ENCODE measurements at places on chromosomes 11 and 22.
A peak's percentile ranks its signal among the peaks of the same experiment; 100 is the strongest.

GRCh38 chr11:124108156-124108555, 7.1 kb upstream of the VWA5A start:
- peak; percentile 32 for DNase-seq

DNA sequence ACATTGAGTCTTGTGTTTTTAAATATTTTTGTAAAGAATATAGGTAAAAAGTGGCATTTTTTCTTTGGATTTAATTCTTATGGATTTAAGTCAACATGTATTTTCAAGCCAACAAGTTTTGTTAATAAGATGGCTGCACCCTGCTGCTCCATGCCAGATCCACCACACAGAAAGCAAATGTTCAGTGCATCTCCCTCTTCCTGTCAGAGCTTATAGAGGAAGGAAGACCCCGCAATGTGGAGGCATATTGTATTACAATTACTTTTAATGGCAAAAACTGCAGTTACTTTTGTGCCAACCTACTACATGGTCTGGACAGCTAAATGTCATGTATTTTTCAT, 333 bp upstream of the CD3E start:
- DNase-seq, result no peak

DNA sequence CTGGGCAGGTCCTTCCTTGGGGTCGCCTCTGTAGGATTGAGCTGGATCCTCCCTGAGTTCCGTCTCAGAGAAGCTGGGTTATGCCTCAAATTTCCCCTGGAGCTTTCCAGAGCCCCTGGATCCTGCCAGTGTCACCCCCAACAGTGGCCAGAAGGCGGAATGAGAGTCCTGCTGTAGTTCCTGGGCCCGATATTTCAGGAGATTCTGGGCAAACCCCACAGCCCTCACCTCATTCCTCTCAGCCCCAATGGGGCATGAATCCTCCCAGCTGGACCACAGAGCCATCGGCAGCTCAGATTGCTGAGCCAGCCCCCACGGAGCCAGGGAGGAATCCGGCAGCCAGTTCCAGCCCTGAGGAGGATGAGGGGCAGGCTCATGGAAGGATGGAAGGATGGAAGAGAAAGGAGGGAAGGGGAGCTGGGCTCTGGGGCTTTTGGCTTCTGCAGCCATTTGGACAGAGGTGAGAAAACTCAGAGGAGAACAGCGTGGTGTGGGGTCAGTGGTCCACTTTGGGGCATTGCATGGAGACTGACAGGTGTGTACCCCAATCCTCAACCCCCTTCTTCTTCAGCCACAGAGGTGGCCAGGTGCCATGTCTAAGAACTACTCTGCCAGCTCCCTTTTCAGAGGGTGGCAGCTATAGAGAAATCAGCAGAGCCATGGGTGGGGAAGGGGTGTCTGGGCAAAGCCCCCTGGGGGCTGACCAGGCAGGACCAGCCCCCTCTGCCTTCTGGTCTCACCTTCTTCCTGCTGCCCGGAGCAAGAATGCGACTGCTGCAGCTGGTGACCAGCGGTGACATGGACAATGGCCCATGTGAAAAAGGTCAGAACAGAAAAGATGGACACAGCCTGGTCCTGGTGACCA, 867.6 kb downstream of the TBC1D22A start:
- no peak for DNase-seq

- peak; percentile 15 for DNase-seq
These were observed 518 bp upstream of the CHRM1 start for GRCh38 chr11:62921573-62922188.

DNA sequence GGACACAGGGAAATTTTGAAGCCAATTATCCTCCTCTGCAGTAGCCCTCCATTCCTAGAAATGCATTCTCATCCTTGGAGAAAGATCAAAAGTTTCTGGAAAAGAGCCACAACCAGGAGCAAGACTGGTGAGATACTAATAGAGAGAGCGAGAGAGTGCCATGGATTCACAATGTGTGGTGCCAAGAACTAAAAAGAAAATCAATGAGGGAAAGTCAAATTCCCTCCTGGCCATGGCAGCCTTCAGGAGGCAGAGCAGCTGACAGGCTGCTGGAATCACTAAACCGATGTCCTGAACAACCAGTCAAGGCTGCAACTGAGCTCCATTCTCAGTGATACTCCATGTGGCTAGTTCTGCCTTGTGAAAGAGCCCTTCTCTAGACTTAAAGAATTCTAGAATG, 561.0 kb downstream of the SOX6 start:
- no peak for DNase-seq

DNA sequence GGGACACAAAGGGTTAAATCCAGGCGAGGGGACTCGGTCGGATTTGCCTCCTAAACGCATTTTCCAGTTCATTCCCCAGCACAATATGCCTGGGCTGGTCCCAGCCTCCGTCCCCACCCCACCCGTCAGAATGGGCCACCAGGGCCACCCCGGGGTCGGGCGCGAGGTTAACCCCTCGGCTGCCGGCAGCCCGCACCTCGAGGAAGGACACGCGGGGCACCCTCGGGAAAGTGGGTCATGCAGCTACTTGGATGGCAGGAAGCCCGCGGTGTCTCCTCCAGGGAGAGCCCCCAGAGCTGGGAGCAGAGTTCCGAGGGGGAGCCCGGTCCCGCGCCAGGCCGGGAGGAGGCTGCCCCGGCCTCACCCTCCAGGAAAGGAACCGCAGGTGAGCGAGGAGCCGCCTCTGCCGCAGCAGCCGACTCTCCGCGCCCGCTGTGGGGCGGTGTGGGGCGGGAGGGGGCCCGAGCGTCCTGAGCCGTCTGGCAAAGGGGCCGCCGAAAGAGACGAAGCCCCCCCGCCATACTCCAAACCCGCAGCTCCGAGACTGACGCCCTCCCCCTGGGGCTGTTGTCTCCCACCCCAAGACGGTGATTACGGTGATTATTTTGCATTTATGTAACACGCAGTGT, 1.4 kb downstream of the NECTIN1 start:
- DNase-seq, result peak; percentile 39

- DNase-seq, result no peak
These were observed 490.1 kb downstream of the OPCML start for GRCh38 chr11:133041928-133042882.

DNA sequence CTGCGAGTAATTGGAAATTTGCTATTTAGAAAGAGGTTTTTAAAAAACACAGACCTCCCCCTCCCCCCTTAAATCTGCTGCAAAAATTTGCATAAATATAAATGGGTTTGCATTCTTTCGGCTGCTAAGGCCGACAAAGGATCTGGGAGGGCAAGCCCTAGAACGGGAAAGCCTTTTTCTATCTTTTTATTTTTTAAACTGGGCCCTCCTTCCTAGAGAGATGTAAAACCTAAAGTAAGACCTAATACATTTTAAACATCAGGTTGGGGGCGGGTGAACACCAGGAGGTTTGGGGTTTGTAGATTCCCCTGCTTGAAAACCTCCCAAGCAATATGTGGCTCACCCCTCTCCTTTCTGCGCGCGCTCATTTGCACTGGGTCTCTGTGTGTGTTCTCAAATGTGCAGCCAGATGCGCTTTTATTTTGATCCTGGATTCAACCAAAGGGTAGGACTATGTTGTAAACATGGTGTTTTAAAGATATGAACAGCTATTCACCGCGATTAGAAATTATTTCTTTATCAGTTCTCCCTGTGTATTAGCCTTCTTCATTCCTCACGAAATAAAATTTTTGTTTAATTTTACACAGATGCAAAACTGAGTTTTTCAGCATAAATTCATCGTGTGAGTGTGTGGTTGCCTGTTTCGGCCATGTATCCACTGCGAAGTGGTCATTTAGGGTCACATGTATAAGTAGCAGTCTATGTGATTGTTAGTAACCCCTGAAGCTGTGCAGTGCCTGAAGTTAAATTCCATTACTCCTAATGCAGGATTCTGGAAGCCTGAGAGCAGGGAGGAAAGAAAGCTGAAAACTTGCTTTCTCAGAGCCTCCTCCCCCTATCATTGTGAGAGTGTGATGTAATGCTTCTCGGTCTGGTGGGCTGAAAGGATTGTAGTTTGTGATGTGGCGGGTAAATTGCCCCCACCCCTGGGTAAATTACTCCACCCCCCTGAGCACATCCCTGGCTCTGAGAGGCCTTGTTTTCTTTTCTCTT, 988 bp downstream of the TNRC6B start:
- DNase-seq, result peak; percentile 71

GRCh38 chr11:45517171-45517770, 148.2 kb downstream of the CHST1 start:
- no peak for DNase-seq

DNA sequence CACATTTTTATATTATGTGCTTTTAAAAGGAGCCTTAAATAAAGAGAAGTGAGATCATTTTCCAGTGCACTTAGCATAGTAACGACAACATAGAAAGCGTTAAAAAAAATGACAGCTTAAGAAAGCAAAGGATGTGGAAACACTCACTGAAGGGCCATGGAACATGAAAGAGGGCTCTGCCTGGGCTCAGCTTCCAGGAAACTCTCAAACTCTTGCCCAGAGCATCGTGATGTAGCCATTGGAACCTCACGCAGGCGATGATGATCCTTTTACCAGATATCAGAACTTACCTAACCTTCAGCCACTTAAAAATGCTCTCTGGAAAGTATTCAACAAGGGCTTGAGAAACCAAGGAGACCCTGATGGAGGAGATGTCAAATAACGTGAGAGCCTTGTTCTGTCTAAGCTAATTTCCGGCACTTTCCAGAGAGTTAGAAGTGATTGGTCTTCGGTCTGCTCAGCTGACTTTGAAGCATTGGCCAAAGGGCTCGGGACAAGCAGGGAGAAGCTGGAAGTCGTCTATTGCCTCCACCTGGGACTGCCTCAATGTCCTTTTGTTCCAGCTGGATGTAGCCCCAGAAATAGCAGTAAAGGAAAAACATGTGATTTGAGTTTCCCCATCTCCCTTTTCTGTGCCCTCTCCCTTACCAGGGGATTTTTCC, 21.5 kb upstream of the ETS1 start:
- no peak for DNase-seq

- DNase-seq, result no peak
These were observed 34.4 kb upstream of the FJX1 start for GRCh38 chr11:35583843-35584242.

- DNase-seq, result no peak
These were observed 12.3 kb downstream of the LTBP3 start for GRCh38 chr11:65545853-65546216.

DNA sequence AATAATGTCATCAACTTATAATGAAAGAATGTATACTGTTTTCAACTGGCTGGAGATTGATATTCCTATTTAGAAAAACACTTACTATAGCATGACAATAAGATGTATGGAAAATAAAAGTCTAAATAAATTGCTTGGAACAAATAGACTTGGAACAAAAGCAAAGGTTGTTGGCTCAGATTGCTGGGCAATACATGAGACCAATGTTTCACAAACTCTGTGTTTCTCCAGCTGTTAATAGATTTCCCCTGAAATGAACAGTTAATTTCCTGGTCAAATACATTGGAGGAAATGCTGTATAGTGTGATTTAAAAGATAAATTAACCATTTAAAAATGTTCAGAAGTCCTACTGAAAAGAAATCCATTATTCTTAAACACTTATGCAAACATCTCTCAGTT, 40.1 kb upstream of the CTSC start:
- DNase-seq, result no peak

DNA sequence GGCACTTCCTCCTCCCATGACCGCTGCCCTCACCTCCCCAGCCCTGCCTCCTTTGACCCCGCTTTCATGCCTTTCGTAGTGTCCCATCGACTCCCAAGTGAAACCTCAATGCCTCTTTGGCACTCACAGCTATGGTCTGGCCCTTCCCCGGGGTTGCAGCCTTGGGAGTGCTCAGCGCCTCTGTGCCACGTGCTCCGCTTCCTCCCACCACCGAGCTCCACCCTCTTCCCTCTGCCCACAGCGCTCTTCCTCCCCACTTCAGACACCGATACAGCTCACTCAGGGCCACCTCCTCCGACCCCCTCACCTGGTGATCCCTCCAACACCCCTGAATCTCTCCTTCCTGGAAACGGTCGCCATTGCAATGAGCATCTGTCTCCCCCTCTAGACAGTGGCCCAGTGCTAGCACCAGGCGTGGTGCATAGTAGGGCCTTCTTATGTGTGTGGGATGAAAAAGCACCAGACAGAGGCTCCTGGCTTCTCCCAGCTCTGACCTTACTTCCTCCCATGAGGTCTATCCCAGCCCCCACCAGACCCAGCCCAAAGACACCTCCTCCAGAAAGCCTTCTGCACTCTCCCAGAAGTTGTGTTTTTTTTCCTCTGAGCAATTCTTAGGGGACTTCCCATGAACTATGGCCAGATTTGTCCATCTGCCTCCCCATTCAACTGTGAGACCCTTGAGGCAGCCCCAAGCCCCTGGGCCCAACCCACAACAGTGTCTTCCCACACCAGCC, 16.4 kb upstream of the SCGB1A1 start:
- DNase-seq, result no peak

- DNase-seq, result no peak
These were observed 26.0 kb downstream of the LIMK2 start for GRCh38 chr22:31238057-31238456.

GRCh38 chr11:134260983-134261382, 7.6 kb downstream of the ACAD8 start:
- no peak for DNase-seq

GRCh38 chr11:75632450-75632849, 36.4 kb downstream of the MAP6 start:
- DNase-seq, result no peak

DNA sequence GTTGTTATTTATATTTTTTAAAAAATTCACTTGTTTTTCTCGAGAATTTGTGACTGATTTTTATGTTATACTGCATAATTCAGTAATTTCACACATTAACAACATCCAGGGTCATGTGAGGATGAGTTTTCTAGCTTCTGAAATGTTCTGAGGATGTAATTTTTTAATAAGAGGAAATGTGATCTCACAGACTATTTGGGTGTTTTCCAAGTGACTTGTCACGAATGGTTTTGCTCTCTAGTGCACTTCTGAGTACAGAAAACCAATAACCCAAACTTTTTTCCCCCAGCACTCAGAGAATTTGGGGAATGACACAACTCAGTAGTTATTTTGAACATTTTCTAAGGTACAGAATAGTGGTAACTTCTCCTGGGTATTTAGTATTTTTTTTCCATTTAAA, 821.1 kb upstream of the ARHGAP42 start:
- DNase-seq, result no peak

DNA sequence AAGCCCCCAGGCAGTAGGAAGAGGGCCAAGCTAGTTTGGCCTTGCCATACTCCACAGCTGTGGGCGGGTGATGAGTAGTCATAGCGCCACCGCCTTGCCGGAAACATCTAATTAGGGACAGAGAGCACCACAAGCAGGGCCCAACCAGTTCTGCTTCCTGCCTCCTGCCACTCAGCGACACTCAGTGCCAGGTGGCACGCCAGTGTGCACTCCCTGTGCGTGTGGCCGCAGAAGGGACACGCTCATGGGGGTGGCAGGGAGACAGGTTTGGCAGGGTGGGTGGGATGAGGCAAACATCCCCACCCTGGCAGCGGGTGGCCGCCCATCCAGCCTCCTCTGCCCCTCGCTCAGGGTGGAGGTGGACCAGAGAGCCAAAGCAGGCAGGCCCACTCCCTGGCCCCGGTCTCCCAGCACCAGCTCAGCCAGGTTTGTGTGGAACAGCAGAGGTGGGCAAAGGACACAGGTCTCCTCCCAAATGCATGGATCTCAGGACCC, 4.9 kb downstream of the OVOL1 start:
- no peak for DNase-seq

- DNase-seq, result no peak
These were observed 32.7 kb downstream of the RIBC2 start for GRCh38 chr22:45446216-45446615.

All from adipocyte (in vitro differentiated cells).